ENCODE measurements at places on chromosomes 6 and 20. TPM values are rescaled to one million over a fixed set of nuclear protein-coding genes. Genes with fewer than 3 reads are reported as not detected.

The IL20RA gene
- 13.3 TPM for total RNA-seq

The CST5 gene
- not detected for total RNA-seq

The RFX6 gene
- not detected for total RNA-seq

The VGLL2 gene
- total RNA-seq: not detected

GRCh38 chr20:12660918-12661317 lies 347.9 kb upstream of the SPTLC3 start:
- ATAC-seq: no peak

GRCh38 chr20:3378138-3378537 lies 29.3 kb downstream of the DNAAF9 start:
- ATAC-seq: no peak
